Effector CD8-positive, alpha-beta T cell (primary cell): ENCODE measurements at places on chromosomes 5 and 9.
A peak's percentile ranks its signal among the peaks of the same experiment; 100 is the strongest.

DNA sequence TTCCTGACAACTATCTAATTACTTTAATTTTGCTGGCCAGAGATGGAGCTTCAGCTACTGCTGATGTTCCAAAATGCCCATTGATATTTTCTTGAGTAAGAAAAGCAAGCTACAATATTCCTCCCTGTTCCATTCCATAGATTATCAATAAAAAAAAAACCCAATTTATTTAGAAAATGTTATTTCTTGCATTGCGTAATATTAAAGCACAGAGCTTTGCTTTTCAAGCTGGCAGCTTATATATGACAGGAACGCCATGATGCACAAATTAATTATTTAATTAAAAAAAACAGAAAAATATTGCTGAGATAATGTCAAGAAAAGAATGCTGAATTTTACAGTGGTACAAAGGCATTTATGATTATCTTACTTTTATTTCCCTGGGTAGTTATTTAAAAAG, 47.9 kb downstream of the TRPM3 start:
- DNase-seq = no peak

GRCh38 chr9:137397675-137398423, 25.1 kb downstream of the EXD3 start:
- no peak for DNase-seq

DNA sequence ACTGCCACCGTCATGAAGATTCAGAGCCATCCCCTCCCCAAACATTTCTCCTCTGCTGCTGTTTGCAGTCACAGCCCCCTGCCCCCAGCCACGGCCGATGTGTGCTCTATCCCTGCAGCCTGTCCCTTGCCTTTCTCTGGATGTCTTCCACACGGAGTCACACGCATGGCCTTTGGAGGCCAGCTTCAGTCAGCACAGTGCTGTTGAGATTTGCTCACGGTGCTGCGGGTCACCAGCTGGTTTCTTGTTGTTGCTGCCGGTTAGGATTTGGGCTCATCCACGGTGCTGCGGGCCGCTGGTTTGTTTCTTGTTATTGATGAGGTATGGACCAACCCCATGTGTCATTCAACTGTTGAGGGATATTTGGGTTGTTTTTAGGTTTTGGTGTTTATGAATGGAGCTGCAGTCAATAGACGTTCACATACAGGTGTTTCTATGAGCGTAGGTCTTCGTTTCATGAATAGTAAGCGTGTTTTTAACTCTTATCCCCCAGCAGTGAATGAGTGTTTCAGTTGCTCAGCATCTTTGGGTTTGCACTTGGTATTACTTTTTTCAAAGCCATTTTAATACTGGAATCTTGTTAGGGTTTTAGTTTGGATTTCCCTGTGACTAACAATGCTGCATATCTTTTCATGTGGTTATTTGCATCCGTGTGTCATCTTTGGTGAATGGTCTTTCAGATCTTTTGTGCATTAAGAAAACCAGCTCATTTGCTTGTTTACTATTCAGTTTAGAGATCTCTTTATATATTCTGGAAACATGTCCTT, 57.6 kb downstream of the AHRR start:
- no peak for DNase-seq

GRCh38 chr5:24222876-24223275, 421.9 kb downstream of the CDH10 start:
- no peak for DNase-seq

GRCh38 chr9:38644601-38645000, 24.2 kb upstream of the ANKRD18A start:
- no peak for DNase-seq

- peak; percentile 11 for DNase-seq
These were observed 43.4 kb upstream of the N4BP3 start for GRCh38 chr5:178069909-178070308.

DNA sequence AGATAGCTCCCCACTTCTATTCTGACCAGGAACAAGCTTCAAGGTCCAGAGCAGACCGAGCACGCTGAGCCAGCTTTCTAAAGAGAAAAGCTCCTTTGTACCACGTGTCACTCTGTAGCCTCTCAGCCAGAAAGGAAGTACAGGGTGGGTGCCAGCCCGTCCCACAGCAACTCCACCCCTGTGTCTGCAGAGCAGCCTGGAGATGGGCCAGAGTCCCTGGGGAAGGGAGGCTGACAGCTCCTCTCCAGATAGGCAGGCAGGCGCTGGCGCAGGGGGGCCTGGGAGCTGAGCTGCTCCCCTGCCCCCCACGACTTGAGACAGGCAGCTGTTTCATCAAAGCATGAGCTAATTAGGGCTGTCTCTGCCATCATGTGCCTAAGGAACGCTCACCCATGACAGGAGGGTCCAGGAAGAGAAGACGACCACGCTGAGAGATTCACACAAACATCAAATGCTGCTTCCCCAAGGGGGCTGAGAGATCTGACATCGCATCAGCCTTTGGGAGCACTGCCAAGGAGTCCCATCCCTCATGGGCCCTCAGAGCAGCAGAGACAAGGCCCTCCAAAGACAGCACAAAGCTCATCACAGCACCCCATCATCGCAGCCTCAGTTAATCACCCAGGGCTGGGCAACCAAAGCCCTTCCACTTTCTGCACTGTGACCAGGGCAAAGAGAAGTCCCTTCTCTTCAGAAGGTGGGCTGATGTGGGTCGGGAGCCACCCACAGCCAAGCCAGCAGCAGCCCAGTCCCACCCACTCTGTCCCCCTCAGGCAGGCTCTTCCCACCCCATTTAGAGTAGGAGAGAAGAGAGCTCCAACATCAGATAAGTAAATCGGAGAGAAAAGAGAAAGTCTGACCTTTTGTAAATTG, 78.5 kb upstream of the LRRTM2 start:
- DNase-seq = no peak

GRCh38 chr5:148808864-148809642, 17.4 kb upstream of the ADRB2 start:
- DNase-seq = no peak
